ENCODE measurements at places on chromosomes 4 and X. TPM values are rescaled to one million over a fixed set of nuclear protein-coding genes. Genes with fewer than 3 reads are reported as not detected.

SOD3 gene
- total RNA-seq: 63.4 TPM

FRG1 gene
- 38.4 TPM for total RNA-seq

DNA sequence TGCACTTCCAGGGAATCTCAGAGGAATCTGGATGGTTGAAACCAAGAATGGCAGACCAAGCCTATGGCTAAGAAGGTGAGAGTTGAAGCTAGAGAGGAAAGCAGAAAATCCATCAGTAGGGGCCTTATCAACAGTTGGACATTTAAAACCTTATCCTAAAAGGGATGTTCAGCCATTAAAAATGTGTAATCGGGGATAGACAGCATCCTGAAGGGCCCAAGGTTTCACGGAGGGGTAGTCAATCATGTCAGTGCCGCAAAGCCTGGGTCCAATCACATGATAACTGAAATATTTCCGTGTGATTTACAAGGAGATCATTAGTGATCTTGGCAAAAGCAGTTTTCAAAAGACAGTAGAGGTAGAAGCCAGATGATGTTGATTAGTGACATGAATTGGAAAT, 61.9 kb upstream of the ELOVL6 start:
- no peak for DNase-seq

IL2 gene
- not detected for total RNA-seq

DNA sequence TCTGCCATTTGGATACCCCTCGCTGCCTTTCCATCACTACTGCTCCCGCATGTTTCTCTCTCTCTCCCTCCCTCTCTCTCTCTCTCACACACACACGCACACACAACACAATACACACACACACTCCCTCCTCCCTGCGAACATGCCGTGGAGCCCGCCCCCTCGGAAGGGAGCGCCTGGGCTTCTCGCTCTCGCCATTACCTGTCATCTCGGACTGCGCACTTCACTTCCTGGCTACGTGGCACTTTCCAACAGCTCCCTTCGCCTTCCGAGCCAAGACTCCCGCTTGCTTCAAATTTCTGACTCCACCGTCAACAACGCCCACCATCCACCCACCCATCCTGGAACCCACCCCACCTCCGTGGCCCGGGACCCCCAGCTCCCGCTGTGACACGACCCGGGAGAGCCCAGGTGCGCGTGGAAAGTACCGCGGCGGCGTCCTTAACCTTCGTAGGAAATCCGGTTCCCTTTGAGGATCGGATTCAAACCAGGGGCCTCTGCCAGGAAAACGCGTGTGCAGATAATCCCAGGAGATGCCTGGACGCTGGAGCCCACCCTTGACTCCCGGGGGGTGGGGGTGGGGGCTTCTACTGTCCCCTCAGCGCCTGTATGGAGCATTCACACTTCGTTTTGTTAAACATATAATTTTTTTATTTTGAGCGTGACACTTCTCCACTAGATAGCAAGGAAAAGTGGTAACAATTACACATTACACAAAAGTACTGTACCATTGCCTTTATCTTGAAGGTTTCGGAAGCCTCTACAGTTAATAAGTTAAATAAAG, 12.5 kb downstream of the ARX start:
- DNase-seq: no peak

TLR3 gene
- 5.2 TPM for total RNA-seq

HS3ST1 gene
- total RNA-seq: 1.4 TPM

Data from Right ventricle myocardium inferior (tissue), 1 donor.